ENCODE measurements at places on chromosomes 7 and 10. TPM values are rescaled to one million over a fixed set of nuclear protein-coding genes. Genes with fewer than 3 reads are reported as not detected.

Gene PPP1R17
- not detected for total RNA-seq

Gene TET1
- total RNA-seq = 1.1 TPM

Gene ETV1
- total RNA-seq = 0.95 TPM

Gene ADCK2
- total RNA-seq = 10.7 TPM

- no peak for DNase-seq
Observed at GRCh38 chr7:3087243-3087755, 43.6 kb upstream of the CARD11 start.

DNA sequence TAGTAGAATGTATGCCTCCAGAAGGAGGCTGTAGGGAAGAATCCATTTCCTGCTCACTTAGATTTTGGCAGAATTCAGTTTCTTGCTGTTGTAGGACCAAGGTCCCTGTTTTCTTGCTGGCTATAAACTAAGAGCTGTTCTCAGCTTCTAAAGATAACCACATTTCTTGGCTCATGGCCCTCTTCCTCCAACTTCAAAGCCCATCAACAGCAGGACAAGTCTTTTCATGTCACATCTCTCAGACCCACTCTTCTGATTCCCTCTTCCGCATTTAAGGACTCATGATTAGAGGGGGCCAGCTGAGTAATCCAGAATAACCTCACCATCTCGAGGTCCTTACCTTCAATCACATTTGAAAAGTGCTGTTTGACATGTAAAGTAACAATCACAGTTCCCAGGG, 8.2 kb upstream of the LSM8 start:
- no peak for DNase-seq

GRCh38 chr10:369221-369683, 234.0 kb downstream of the ZMYND11 start:
- no peak for DNase-seq

DNA sequence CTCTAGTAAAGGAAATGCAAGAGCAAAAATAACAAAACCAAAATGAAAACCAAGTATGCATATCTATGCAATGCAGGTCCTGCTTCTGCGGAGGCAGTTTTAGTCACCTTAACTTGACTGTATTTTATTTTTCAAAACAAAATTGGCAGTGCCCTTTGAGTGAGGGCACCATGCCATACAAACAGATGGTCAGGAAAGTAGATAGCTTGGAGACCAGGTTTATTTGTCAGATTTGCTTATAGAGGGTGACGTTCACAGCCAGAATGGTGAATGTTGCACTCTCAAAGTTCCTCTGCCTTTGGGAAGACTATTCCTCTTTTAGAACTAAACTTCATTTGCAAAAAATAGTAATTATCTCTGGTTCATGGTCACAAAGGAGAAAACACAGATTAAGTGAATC, 801.9 kb downstream of the ANKRD7 start:
- no peak for DNase-seq

- peak; percentile 45 for DNase-seq
Observed at GRCh38 chr7:1323178-1324027, 90.7 kb downstream of the UNCX start.

GRCh38 chr10:121668314-121669027, 70.2 kb upstream of the FGFR2 start:
- DNase-seq = no peak

GRCh38 chr7:128236924-128237586, 4.0 kb upstream of the LEP start:
- DNase-seq = no peak

- no peak for DNase-seq
Observed at GRCh38 chr10:93208717-93209464, 135.2 kb downstream of the CYP26A1 start.
